ENCODE measurements at places on chromosomes 11 and 22. TPM values are rescaled to one million over a fixed set of nuclear protein-coding genes. Genes with fewer than 3 reads are reported as not detected.

DNA sequence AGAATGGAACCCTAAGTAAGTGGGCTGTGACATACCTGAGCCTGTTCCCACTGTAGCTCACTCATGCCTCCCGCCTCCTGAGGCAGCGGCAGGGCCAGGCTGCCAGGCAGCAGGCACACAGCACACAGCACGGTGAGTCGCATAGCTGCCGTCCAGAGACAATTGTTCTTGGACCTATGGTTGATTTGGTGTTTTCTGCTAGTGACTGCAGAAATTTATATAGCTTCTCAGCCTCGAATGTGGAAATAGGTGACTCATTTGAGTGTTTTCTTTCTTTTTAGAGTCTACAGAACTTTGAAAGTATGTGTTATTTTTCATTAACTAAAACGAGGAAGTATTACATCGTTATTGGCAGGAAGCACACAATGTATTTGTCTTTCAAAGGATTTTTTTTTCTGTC is at the start of gene MMP7:
TSS of gene MMP7 (minus strand) at position 190 of the 400 bp plus-strand sequence. CDS start at position 143, 47 bp downstream.
- no peaks in the 10 kb centered on the region for H3K36me3 ChIP-seq
- no peaks in the 10 kb centered on the region for H3K27me3 ChIP-seq
- H3K27ac ChIP-seq = peak within 1 kb of the TSS; percentile 31
- DNase-seq = no peak
- H3K4me1 ChIP-seq = no peaks in the 10 kb centered on the region
- no peak within 1 kb of the TSS for H3K4me3 ChIP-seq

DNA sequence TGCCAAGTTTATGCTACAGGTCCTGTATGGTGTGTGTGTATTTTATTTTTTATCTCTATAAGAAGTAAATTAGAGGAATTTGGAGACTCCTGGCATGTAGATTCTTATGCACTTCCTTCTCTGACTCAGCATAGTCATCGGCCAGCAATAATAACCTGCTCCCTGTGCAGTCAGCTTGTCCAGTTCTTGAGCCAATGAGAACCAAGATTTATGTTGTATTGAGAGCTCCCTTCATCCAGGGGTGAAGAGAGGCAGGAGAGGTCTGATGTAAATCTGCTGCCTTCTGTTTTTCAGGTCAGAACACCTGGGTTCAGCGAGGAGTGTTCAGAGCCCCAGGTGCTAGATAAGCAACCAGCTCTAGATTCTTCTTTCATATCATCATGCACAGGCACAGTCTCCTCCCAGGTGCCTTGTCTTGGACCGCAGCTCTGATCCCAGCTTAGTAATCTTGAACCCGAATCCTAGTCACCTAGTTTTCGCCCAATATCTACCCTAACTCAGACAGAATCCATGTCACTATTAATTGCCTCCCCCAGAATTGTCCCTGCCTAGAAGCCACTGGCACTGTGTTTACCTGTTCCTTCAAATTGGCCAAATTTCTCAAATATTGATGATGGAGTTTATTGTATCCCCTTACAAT is 328.2 kb upstream of the NCAM1 start:
- no peak overlapping the region for H3K4me3 ChIP-seq
- H3K27ac ChIP-seq = no peak overlapping the region
- H3K4me1 ChIP-seq = peaks cover 14% of the 10 kb centered on the region
- H3K36me3 ChIP-seq = no peaks in the 10 kb centered on the region
- no peak for DNase-seq
- no peaks in the 10 kb centered on the region for H3K27me3 ChIP-seq

DNA sequence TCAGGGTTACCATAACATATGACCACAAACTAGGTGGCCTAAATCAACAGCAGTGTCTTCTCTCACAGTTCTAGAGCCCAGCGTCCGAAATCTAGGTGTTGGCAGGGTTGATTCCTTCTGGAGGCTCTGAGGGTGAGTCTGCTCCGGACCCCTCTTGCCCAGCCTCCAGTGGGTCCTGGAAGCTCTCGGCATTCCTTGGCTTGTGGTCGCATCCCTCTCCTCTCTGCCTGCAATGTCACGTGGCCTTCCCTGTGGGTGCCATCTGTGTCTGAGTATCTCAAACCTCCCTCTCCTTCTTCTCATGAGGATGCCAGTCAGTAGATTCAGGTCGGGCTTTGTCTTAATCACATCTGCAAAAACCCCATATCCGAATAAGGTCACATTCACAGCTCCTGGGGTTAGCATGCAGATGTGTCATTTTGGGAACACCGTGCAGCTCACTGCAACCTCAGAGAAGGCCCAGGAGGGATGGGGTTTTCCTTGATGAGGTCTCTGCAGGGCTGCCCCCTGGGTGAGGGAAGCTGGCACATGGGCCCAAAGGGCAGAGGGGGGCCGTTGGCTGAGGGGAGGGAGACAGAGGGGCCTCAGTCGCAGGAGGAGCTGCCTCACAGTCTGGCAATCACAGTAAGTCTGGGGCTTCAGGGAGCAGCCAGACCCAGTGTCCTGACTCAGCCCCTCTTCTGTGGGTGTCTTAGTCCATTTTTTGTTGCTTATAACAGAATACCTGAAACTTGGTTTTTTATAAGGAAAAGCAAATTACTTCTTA is 41.2 kb downstream of the PARVG start:
- no peaks in the 10 kb centered on the region for H3K4me1 ChIP-seq
- no peaks in the 10 kb centered on the region for H3K36me3 ChIP-seq
- no peak overlapping the region for H3K4me3 ChIP-seq

GRCh38 chr11:9600166-9600565 is 26.7 kb downstream of the WEE1 start:
- no peak for DNase-seq
- H3K27ac ChIP-seq = no peak overlapping the region
- no peaks in the 10 kb centered on the region for H3K27me3 ChIP-seq
- H3K36me3 ChIP-seq = no peaks in the 10 kb centered on the region
- H3K4me1 ChIP-seq = peaks cover 4% of the 10 kb centered on the region

- H3K27ac ChIP-seq = no peak overlapping the region
- H3K36me3 ChIP-seq = no peaks in the 10 kb centered on the region
- DNase-seq = no peak
- no peak overlapping the region for H3K4me3 ChIP-seq
- no peaks in the 10 kb centered on the region for H3K4me1 ChIP-seq
Observed at GRCh38 chr11:118117790-118118601, 31.2 kb upstream of the SMIM35 start.

The AQP11 gene
- 1.9 TPM for polyA plus RNA-seq

- H3K27ac ChIP-seq = no peak overlapping the region
- no peaks in the 10 kb centered on the region for H3K4me1 ChIP-seq
- no peak overlapping the region for H3K4me3 ChIP-seq
- H3K36me3 ChIP-seq = no peaks in the 10 kb centered on the region
- DNase-seq = no peak
Observed at GRCh38 chr22:44387486-44387885, 74.7 kb upstream of the SHISAL1 start.

The CNIH2 gene
- 7.4 TPM for polyA plus RNA-seq

DNA sequence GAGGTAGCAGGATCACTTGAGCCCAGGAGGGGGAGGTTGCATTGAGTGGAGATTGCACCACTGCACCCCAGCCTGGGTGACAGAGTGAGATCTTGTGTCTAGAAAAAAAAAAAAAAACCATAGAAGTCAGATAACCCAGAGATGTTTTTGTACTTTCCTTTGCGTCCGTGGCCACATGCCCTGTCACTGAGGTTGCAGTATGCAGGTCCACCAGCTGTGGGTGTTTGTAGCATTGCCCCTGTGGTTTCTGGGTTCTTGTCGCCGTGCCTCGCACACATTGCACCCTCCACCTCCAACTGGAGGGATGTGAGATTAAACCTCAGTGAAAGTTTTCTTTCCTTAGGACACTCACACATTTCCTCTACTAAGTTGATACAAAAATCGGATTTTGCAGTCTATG is 70.3 kb downstream of the TNRC6B start:
- H3K27ac ChIP-seq = no peak overlapping the region
- H3K36me3 ChIP-seq = no peaks in the 10 kb centered on the region
- no peaks in the 10 kb centered on the region for H3K27me3 ChIP-seq
- no peak overlapping the region for H3K4me3 ChIP-seq
- DNase-seq = no peak

- no peaks in the 10 kb centered on the region for H3K36me3 ChIP-seq
- no peak for DNase-seq
- no peaks in the 10 kb centered on the region for H3K27me3 ChIP-seq
- no peak overlapping the region for H3K4me3 ChIP-seq
Observed at GRCh38 chr11:16964501-16964900, 49.7 kb downstream of the PLEKHA7 start.

The NUDT8 gene
- 2.7 TPM for polyA plus RNA-seq

DNA sequence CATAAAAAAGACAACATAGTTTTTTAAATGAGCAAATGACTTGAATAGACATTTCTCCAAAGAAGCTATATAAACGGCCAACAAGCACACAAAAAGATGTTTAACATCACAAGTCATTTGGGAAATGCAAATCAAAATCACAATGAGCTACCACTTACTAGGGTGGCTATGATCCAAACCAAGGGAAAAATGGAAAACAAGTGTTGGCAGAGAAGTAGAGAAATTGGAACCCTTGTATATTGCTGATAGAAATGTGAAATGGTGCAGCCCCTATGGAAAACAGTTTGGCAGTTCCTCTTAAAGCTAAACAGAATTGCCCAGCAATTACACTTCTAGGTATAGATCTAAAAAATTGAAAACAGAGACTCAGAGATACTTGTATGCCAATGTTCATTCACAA is 29.0 kb downstream of the PAMR1 start:
- H3K4me3 ChIP-seq = no peak overlapping the region
- DNase-seq = no peak
- H3K4me1 ChIP-seq = peaks cover 8% of the 10 kb centered on the region

- no peaks in the 10 kb centered on the region for H3K27me3 ChIP-seq
- no peak overlapping the region for H3K4me3 ChIP-seq
- H3K4me1 ChIP-seq = no peaks in the 10 kb centered on the region
Observed at GRCh38 chr11:95054356-95054755, 5.1 kb downstream of the KDM4F start.

The CELSR1 gene
- polyA plus RNA-seq = 1.8 TPM

DNA sequence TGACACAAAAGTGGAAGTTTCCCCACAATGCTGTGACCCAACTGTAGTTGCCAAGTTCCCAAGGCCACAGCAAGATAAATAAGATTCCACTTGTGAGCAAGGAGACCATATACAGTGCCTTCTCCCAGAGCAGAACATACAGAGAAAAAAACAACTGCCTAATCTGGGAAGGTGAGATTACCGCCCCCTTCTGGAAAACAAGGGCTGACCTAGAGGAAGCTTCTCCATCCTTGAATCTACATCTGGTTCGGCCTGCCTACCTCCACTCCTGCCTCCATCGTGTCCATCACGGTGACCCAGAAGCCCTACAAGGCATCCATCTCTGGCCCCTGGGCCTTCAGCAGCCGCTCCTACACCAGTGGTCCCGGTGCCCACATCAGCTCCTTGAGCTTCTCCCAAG is 6.1 kb upstream of the RNASEH2C start:
- no peak overlapping the region for H3K4me3 ChIP-seq
- no peaks in the 10 kb centered on the region for H3K36me3 ChIP-seq
- H3K27me3 ChIP-seq = no peaks in the 10 kb centered on the region
- no peak for DNase-seq

- no peak overlapping the region for H3K27ac ChIP-seq
- H3K36me3 ChIP-seq = no peaks in the 10 kb centered on the region
- 0 out of 2 replicates have a peak, but pooled peaks cover 10% of the 10 kb centered on the region for H3K27me3 ChIP-seq
- no peak for DNase-seq
- no peak overlapping the region for H3K4me3 ChIP-seq
Observed at GRCh38 chr11:46202149-46202548, 75.3 kb upstream of the CREB3L1 start.

DNA sequence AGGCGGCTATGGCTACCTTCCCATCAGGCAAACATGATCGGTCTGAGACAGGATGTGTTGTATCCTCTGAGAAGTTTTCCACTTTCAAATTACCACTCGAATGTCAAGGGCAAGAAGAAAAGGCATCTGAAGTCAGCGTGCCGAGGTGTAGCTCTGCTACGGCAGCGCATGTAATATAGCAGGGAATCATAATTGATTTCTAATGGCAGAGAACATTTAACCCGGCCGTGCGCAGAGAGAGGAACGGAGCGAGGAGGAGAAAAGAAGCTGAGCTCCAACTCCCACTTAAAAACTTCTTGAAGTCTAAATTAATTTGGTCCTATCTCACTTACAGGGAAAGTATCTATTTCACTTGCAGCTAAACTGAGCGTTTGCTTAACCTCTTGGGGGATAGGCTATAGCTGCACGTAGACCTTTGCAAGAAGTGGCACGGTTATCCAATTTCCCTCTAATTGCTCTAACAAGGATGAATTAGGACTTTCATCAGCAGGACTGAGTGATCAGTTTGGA is 137.3 kb upstream of the KIRREL3 start:
- no peaks in the 10 kb centered on the region for H3K27me3 ChIP-seq
- DNase-seq = no peak
- H3K4me1 ChIP-seq = no peaks in the 10 kb centered on the region

DNA sequence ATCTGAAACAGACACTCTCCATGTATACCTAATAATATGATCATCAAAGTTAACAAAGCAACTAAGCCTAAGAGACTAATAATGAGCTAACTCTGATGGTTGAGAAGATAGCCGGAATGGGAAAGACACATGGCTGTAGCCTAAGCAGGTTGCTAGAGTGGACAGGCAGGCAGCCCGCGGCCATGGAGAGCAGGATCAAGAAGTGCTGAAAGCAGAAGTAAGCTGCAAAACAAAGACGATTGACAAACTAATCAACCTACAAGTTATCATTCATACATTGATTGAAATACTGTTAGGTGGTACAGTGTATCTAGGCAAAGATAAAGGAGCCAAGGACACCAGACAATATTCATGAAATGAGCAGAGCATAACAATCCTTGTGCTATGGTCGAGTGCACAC is 29.3 kb downstream of the SLN start:
- H3K36me3 ChIP-seq = no peaks in the 10 kb centered on the region
- no peak overlapping the region for H3K4me3 ChIP-seq
- no peaks in the 10 kb centered on the region for H3K4me1 ChIP-seq
- DNase-seq = no peak
- no peak overlapping the region for H3K27ac ChIP-seq

The IRAG1 gene
- 0.05 TPM for polyA plus RNA-seq

- H3K27ac ChIP-seq = no peak overlapping the region
- H3K36me3 ChIP-seq = no peaks in the 10 kb centered on the region
- no peak for DNase-seq
- no peaks in the 10 kb centered on the region for H3K27me3 ChIP-seq
Observed at GRCh38 chr11:31419138-31419537, 49.5 kb downstream of the DNAJC24 start.

- peak; percentile 66 for DNase-seq
- peak overlapping the region; percentile 34 for H3K27ac ChIP-seq
- H3K36me3 ChIP-seq = no peaks in the 10 kb centered on the region
- H3K4me3 ChIP-seq = peak overlapping the region; percentile 52
Observed at GRCh38 chr22:39348909-39349505, 784 bp upstream of the SYNGR1 start.

The KRTAP5-2 gene
- polyA plus RNA-seq = not detected

GRCh38 chr11:60950933-60951605 is 907 bp downstream of the SLC15A3 start:
- H3K36me3 ChIP-seq = no peaks in the 10 kb centered on the region
- H3K4me1 ChIP-seq = no peaks in the 10 kb centered on the region
- no peak overlapping the region for H3K4me3 ChIP-seq
- no peaks in the 10 kb centered on the region for H3K27me3 ChIP-seq

Measured in SK-N-SH (cell line).